ENCODE measurements at places on chromosomes 11 and 22. TPM values are rescaled to one million over a fixed set of nuclear protein-coding genes. Genes with fewer than 3 reads are reported as not detected.

- DNase-seq: no peak
Observed at GRCh38 chr22:45421349-45422055, 8.0 kb downstream of the RIBC2 start.

DNA sequence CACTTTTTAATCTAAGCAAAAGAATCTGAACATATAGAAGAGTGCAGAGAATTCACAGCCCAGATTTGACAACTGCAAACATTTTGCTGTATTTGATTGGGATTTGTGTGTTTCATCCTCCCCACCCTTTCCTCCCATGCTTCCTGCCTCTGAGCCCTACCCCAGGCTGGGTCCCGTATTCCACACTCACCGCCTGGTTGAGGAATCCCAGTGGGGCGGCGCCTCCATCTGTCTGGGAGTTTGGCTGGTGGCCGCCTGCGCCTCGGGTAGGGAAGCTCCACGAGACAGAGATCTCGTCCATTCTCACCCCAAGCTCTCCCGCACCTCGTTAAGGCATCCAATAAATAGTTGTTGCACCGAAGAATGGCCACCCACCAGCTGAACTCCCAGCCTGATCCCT, 105.9 kb upstream of the SLC22A12 start:
- no peak for DNase-seq

DNA sequence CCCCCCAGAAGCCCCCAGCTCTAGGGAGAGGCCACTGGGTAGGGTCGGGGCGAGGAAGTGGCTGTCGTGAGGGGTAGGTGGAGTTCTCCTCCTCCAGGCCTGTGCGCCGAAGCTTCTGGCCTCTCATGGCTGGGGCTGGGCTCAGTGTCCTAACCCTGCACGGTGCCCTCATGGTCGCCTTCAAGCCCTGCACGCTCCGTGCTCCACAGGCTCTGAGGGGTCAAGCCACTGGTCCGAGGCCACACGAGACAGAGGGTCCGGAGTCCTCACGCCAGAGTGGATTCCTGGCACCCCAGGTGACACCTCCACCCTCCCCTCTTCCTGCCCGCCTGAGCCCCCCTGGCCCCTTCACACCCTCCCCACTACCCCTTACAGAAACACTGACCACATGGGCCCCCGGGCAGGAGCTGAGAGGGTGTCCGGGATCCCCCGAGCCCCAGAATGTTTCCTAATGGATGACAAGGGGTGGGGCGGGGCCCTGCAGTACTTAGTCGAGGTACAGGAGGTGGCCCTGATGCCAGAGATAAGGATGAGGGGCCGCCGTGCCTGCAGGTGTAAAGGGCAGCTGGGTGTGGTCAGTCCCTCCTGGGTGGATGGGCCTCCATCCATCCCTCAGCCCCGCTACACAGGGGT, 997 bp upstream of the CDHR5 start:
- no peak for DNase-seq

GRCh38 chr11:76672431-76673175, 2.1 kb upstream of the LRRC32 start:
- no peak for DNase-seq

- DNase-seq: no peak
Observed at GRCh38 chr11:119571311-119571710, 148.3 kb upstream of the THY1 start.

DNA sequence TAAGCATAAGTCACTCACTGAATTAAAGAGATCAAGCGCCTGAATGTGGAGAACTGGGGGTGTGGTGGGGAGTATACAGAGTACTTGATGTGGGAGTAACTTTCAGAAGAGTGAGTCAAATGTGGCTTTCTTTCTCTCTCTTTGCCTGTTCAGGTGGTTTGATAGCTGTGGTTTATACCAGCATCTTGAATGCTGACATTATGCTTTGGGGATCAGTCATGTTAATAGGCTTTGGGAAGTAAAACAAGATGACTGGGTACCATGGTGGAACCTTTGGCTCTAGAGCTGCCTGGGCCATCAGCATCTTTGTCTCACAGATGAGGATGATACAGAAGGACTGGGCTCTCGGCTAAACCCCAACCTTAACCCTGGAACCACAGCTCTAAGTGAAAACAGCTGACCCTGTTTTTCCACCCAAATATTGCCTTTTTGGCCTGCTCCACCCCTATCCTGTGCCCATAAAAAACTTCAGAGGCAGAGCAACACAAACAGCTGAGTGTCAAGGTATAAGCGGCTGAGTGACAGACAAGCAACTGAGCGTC, 58.2 kb upstream of the GNAZ start:
- no peak for DNase-seq

- DNase-seq: no peak
Observed at GRCh38 chr11:70267405-70267950, 3.0 kb upstream of the PPFIA1 start.

DNA sequence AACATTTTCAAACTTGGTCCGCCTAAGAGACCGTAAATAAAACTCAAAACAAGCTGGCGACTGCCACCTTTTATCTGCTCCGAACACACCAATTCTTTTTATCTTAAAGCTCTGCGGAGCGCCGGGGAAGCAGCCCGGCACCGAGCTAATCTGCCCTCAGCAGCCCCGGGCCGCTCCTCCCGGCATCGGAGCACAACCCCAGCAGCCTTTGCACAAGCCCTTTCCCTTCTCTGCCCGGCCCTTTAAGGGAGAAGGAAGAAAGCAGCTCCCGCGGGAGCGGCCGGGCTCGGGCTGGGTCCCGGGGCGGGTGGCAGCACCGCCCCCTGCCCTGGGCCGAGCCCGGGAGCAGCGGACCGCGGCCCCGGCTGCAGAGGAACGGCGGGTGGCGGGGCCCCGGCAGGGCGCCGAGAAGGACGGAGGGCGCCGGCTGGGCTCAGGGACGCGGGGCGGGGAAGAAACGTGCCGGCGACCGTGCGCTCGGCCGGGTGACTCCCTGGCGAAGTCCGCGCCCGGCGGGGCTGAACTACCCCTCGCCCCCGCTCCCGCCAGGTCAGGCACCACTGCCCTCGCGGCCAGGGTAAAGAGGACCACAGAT, 133.6 kb upstream of the C11orf58 start:
- DNase-seq: peak; percentile 49

DNA sequence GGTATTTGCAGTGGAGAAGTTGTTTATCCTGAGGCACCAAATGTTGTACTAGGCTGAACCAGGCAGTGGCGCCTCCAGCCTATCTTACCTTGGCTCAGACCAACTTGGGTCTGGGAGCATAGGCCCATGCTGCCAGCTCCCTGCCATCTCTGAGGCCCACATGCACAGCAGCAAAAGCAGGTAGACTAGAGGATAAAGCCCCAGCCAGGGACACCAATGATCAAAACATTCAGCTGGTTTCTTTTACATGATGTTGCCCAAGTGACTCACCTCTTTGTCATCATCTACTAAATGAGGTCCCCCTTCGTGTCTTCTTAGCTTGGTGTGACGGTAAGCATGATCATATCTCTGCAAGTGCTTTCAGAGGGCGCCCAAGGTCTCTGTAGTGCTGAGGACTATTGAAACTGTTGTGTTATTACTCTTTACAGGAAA, 112.1 kb upstream of the DRD2 start:
- peak; percentile 48 for DNase-seq

DNA sequence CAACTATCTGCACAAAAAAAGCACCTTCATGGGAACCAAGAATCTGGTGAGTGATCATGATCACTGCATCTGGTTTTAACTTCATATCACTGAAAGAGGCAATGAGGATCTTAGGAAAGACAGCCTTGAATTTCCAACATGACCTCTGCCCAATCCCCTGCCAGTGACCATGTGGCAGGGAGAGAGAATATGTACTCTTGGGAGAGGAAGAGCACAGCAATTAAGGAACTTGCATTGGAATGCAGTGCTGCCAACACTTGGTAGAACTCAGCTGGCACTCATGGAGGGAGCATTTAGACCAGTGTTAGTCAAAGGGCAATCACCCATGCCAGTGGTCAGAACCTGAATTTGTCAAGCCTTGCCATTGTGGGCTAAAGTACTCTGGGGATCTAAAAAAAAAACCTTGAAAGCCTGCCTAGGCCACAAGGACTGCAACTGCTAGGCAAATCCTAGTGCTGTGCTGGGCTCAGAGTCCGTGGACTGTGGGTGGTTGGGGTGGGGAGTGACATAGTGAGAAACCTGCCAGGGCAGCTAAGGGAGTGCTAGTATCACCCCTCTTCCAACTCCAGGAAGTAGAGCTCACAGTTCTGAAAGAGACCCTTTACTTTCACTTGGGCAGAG, 23.1 kb downstream of the JRKL start:
- DNase-seq: no peak

- DNase-seq: no peak
Observed at GRCh38 chr11:84671325-84671999, 955.7 kb downstream of the DLG2 start.

DNA sequence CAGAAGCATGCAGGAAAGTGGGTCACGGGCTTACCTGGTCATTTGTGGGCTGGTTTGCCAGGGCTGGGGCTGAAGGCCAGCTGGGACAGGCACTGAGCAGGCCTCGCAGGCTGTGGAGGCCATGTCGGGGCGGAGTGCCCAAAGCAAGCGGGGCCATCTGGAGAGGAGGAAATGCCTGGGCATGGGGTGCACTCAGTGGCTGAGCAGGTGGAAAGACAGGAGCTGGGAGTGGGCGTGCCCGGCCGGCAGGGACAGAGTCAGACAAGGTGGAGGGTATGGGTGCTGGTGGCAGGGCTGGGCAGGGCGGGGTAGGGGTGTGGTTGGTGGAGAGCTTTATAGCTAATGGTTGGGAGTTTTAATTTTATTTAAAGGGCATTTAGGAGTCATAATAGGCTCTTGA, 27.4 kb downstream of the DAGLA start:
- DNase-seq: no peak

GRCh38 chr11:107590460-107591377, at the start of gene ELMOD1:
Gene ELMOD1, plus strand, starts transcription at chr11:107591147. Its CDS starts 27,043 bp downstream, at chr11:107618190.
- DNase-seq: peak; percentile 22

GRCh38 chr22:37555029-37555428, 5.3 kb upstream of the CDC42EP1 start:
- DNase-seq: no peak

DNA sequence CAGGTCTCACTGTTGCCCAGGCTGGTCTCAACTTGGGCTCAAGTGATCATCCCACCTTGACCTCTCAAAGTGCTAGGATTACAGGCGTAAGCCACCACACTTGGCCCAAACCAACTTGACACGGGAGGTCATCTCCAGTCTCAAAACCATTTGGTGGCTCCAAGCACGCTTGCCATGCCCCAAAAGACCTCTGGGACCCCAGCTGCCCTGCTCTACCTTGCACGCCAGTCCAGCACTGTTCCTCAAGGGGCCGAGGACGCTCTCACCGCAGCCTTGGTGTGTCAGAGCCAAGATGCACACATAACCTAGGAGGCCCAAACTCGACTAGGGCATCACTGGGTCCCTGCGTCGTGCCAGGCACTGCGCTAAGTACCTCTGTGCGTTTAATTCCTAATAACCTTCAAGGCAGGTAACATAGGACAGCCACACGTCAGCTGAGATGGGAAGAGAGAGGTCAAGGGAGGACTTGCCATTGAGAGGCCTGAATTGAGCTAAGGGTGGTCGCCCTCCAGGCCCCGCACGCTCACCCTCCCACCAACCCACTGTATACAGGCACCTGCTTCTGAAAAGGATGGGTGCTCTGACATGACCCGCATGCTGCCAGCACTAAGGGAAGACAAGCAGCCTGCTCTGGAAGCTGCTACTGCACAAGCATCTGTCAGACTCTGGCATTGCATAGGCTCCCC, 4.6 kb upstream of the GAS2L1 start:
- DNase-seq: no peak

DNA sequence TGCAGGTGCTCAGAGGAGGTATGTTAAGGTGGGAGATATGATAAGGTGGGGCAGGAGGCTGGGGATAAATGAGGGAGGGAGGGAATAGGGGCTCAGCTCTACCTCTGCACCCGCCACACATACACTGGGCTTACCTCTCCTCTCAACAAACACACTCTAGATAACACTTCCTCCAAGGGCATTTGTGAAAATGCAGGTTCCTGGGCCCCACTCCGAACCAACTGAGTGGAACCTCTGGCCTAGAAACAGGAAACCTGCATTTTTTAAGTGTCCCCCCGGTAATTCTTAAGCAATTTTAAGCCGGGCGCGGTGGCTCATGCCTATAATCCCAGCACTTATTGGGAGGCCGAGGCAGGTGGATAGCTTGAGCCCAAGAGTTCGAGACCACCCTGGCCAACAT, 46.5 kb upstream of the CD5 start:
- no peak for DNase-seq

DNA sequence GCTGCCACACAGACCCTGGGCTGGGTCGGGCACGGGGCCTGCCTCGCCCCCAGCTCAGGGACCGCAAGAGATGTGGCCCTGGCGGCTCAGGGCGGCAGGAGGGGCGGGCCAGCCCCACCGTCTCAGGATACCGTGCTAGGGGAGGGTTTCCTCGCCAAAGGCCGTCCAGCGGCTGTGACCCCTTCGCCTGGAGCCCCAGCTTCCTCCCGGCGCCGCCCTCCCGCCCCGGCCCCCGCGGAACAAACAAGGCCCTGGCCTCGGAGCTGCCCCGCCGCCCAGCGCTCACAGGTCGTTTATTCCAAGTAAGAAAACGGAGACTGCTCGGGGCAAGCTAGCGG, 543 bp upstream of the AP2A2 start:
- DNase-seq: no peak

DNA sequence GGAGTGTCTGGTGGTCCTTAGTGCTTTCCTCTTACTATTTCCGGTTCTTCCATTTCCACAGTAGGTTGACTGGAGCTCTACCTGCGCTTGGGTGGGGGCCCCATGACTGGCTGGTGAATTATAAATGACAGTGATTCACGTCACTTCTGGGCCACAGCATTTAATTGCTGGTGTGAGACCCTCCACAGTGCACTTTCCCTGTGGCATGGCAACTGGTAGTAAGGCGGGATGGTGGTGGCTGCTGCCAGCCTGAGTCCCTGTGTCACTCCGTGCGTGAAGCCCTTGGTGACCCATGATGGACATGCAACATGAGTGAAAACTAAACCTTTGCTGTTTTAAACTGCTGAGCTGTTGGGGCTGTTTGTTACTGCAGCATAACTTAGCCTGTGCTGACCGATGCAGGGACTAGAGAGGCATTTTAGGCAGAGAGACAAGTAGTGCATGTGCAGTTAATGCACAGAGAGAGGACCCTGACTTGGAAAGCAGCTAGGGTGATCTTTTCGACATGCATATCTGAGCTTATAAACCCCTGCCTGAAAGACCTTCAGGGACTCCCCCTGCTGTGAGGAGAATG, 3.1 kb downstream of the PRDM11 start:
- no peak for DNase-seq

Gene KCNA4
- total RNA-seq: 0.26 TPM

Gene FBXO7
- 39.5 TPM for total RNA-seq

Gene TUBA8
- total RNA-seq: 0.51 TPM

Gene CSTPP1
- total RNA-seq: 13.9 TPM

Gene FDXACB1
- total RNA-seq: 1.8 TPM

Gene TMPRSS13
- not detected for total RNA-seq

Gene CHEK1
- 39.5 TPM for total RNA-seq

Gene KRTAP5-8
- total RNA-seq: not detected

Gene HIRA
- total RNA-seq: 16.9 TPM

All from fibroblast of lung (primary cell).